ENCODE measurements at places on chromosomes 1 and 21.

- no peak for DNase-seq
Measured at GRCh38 chr1:202639500-202639899, 70.8 kb downstream of the SYT2 start.

GRCh38 chr1:51969038-51969705, 21.3 kb downstream of the RAB3B start:
- DNase-seq = no peak

DNA sequence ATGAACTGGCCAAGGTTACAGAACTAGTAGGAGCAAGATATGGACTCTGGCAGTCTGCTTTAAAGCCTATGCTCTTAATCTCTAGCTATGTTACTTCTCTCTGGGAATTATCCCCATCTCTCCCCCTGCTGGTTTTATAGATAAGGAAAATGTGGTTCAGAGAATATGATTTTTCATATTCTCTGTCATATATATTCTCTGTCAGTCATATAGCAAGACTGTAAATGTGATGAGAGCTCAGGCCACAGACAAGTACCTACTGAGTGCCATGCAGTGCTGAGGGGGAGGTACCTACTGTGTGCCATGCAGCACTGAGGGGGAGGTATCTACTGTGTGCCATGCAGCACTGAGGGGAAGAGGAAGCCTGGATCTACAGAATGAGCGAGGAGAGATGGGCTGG, 220.3 kb upstream of the FGGY start:
- DNase-seq = no peak

- no peak for DNase-seq
Measured at GRCh38 chr1:198498881-198499280, 41.6 kb downstream of the ATP6V1G3 start.
